ENCODE measurements at places on chromosomes 7 and 10.

- no peak for DNase-seq
Observed at GRCh38 chr10:131649617-131650016, 251.2 kb upstream of the PPP2R2D start.

- no peak for DNase-seq
Observed at GRCh38 chr7:134120405-134120804, 6.7 kb upstream of the LRGUK start.

GRCh38 chr7:69429911-69430383 is 168.3 kb upstream of the AUTS2 start:
- DNase-seq, result no peak

DNA sequence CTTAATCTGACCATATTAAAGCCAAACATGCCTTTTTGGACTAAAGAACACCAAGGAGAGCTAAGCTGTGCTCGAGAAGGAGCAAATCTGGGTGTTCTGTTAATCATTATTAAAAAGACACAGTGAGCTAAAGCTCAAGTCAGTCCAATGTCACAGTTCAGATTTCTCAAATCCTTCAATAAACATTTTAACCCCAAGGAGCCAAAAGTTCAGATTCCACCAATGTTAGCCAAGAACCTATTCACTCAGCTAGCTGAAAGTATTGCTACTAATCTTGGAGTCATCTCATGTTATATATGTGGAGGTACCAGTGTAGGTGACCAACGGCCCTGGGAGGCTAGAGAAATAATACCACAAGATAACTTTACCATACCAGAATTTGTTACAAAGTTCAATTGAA is 14.5 kb upstream of the ZNF33B start:
- no peak for DNase-seq

- no peak for DNase-seq
Observed at GRCh38 chr7:37558320-37559096, 109.8 kb upstream of the ELMO1 start.

- no peak for DNase-seq
Observed at GRCh38 chr10:112769611-112770370, 180.3 kb upstream of the TCF7L2 start.

GRCh38 chr10:52757773-52758172 is 14.8 kb downstream of the MBL2 start:
- DNase-seq, result peak; percentile 36

DNA sequence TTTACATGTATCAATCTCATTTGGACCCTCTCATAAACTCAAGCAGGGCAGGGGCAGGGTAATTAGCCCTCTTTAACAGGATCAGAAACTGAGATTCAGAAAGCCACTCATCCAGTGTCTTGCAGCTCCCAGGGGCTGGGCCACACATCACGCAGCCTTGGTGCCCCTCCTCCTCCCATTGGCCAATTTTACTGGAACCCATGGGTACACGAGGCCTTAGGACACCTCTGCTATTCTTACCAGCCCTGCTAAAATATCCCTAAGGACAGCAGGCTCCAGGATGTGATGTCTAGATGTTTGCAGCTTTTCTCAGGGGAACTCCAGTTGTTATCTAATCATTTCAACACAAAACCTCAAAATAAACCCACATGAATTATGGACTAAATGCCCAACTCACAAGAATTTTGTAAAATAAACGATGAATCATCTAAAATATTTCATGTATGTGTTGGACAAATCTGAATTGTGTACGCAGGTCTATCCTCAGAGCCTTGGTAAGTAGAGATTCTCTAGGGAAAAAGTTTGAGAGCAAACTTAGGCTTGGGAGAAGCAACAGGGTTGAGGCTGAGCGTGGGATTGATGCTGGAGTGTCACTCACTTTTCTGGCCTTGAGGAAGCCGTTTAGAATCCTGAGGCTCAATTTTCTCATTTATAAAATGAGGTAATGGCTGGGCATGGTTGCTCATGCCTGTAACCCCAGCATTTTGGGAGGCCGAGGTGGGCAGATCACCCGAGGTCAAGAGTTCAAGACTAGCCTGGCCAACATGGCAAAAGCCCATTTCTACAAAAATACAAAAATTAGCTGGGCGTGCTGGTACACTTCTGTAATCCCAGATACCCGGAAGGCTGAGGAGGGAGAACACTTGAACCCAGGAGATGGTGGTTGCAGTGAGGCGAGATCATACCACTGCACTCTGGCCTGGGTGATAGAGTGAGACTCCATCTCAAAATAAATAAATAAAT is 69.7 kb upstream of the TNS3 start:
- peak; percentile 99 for DNase-seq

DNA sequence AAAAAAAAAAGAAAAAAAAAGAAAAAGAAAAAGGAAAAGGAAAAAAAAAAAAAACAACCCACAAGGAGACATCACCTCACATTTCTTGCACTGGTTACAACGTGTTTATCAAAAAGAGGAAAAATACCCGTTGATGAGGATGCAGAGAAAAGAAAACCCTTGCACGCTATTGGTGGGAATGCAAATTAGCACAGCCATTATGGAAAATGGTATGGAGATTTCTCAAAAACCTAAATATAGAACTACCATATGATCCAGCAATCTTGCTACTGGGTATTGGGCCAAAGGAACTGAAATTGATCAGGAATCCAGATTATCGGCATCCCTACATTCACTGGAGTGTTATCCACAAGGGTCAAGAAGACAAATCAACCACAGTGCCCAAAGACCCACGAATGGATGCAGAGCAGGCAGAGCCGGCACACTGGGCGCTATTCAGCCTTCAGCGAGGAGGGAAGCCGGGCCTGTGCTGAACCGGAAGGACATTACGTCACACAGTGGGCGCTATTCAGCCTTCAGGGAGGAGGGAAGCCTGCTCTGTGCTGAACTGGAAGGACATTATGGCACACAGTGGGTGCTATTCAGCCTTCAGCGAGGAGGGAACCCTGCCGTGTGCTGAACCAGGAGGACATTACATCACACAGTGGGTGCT is 258.7 kb downstream of the ZMYND11 start:
- no peak for DNase-seq

DNA sequence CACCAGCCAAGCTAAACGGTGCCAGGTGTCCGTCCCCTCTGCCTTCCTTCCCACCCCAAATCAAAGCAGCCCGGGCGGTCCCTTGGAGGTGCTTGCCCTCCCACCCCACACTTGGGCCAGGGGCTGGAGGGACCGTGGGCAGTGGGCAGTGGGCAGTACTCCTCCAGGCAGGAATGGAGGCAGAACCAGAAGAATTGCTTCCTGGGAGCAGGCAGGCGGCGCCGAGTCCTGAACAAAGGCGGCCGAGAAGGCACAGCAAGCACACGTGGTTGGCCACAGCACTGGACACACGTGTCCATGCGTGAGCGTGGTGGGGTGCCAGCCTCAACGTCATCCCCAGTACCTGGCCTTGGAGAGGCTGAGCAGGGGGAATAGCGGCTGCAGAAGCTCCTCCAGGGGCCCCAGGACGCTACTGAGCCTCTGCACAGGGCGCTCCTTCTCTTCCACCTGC is 48.4 kb upstream of the NKX6-2 start:
- DNase-seq, result no peak

- DNase-seq, result no peak
Observed at GRCh38 chr7:55180963-55181542, 162.2 kb downstream of the EGFR start.

GRCh38 chr10:127498087-127498486 is 51.0 kb upstream of the NPS start:
- DNase-seq, result no peak

- peak; percentile 63 for DNase-seq
Observed at GRCh38 chr10:89213191-89213808, 6.2 kb upstream of the CH25H start.

DNA sequence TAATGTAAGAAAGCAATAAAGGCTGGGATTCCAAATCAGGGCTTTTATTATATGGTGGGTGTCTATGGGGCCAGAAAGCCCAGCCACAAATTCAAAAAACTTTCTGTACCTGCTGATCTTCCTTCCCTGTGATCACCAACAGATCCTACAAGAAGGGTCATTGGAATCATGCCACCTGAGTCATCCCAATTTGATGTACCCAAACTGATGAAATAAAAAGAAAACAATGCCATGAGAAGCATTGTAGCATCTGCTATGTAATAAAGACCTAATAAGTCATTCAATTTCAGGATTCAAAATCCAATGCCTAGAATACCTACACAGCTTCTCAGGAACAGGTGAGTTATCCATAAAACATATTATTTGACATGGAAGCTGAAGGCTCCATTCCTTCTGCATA is 228.8 kb downstream of the DKK1 start:
- peak; percentile 13 for DNase-seq

DNA sequence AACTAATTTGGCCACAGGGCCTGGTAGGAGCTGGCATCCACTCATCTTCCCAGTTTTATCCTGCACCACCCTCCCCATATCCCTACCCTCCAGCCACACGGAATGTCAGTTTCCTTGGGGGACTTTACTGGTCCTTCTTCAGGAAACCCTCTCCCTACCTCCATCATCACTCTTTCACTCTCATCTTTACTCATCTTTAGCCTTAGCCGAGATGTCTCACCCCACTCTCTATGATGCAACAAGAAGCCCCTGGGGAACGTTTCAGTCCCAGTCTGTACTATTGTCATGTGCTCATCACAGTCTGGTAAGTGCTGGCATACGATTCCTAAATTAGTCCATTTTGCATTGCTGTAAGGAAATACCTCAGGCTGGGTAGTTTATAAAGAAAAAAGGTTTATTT is 34.9 kb upstream of the TMEM248 start:
- no peak for DNase-seq

- DNase-seq, result no peak
Observed at GRCh38 chr10:36771725-36772124, 353.7 kb upstream of the ANKRD30A start.

GRCh38 chr7:71768450-71768849 is 636.5 kb downstream of the GALNT17 start:
- no peak for DNase-seq

- DNase-seq, result no peak
Observed at GRCh38 chr10:77710081-77710551, 72.5 kb upstream of the KCNMA1 start.

DNA sequence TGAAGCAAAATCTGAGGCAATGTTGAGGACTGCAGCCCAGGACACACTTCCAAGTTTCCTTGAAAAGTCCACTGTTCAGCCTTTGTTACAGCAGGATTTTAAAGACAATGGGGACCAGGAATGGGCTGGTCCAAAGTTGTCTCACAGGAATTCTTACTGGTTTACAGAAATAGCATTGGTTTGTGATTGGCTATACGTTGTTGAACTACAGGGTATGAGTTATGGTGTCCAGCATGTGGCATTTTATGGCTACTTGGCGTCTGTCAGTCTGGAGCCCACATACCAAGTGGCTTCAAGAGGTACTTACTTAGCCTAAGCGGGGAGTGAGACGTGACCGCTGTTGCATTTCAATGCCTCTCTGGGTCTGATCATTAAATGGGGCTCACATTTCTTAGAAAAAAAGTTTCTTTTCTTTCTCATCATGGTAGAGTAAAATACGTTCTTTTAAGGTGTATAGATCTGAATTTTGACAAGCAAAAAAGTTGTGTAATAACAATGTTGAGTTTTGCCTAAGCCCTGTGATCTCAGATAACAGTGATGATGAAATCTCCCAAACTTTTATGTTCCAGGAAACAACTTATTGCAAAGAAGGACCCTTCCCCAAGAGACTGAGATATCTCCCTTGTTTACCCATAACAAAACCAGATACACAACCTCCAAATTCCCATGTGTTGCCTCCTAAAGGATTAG is 100.0 kb upstream of the TRIM24 start:
- no peak for DNase-seq

DNA sequence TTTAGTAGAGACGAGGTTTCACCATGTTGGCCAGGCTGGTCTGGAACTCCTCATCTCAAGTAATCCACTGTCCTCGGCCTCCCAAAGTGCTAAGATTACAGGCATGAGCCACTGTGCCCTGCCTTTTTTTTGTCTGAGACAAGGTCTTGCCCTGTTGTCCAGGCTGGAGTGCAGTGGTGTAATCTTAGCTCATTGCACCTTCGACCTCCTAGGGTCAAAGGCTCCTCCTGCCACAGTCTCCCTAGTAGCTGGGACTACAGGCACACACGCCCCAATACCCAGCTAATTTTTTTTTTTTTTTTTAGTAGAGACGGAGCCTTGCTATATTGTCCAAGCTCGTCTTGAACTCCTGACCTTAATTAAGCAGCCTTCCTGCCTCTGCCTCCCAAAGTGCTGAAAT is 26.8 kb upstream of the SUPV3L1 start:
- no peak for DNase-seq

GRCh38 chr10:5666008-5666840 is at the start of gene ASB13:
ASB13 (minus strand) TSS chr10:5666595; CDS start chr10:5666551, 44 bp downstream.
- DNase-seq, result no peak

- DNase-seq, result no peak
Observed at GRCh38 chr10:90977855-90978486, 57.1 kb upstream of the ANKRD1 start.

- no peak for DNase-seq
Observed at GRCh38 chr7:149404825-149405224, 56.0 kb downstream of the ZNF777 start.

DNA sequence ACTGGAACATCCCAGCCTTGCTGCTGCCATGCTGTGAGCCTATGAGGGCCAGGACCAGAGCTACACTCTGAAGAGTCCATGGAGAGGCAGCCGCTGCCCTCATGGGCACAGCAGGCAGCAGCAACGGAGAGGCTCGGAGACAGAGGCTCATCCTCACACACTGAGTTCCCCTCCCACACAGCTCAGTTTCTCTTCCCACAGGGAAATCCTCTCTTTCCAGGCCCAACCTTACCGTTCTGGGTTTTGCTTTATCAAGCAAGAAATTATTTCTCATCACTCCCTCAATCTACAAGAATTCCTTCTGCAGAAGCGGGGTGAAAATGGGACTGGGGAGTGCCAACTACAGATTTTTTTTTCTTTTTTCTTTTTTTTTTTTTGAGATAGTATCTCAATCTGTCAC is 36.6 kb downstream of the GOLGA7B start:
- no peak for DNase-seq

GRCh38 chr7:140415361-140415760 is 11.5 kb downstream of the RAB19 start:
- DNase-seq, result no peak

GRCh38 chr10:126009650-126010049 is 113.3 kb downstream of the FANK1 start:
- no peak for DNase-seq

DNA sequence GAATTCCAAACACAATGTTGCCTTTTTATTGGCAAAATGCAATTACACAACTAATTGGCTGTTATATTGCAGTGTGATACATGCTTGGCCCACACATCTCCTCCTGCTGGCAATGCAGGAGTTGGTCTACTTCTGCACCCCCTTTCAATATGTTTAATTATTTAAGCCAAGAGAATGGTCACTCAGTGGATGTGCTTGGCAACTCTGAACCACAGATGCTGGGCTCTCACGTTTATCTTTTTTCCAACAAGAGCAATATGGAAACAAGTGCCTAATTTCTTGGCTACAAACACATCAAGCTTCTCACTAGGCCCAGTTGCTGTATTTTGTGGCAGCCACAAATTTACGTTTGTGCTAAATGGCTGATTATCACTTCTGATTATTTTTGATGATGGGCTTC is 1149.2 kb upstream of the CELF2 start:
- no peak for DNase-seq

GRCh38 chr10:49213211-49213610 is 25.0 kb upstream of the TMEM273 start:
- no peak for DNase-seq

DNA sequence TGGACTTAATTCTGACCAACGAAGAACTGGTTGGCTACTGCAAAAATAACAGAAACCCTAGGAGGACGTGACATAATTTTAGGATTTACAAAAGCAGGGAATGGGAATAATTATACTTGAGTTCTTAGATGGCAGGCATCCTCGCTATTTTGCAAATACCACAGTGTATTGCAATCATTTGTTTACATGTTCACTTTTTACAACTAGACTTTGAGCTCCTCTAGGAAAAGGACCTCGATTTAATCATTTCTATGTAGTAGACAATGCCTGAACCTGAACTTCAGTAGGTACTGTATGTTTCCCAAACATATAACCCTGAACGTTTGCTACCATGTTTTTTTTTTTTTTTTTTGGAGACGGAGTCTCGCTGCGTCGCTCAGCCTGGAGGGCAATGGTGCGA is 137.7 kb downstream of the CNOT4 start:
- no peak for DNase-seq

All from amniotic epithelial cell (primary cell).